ENCODE measurements at places on chromosomes 1 and 21.

- no peak for DNase-seq
Observed at GRCh38 chr1:19036041-19036812, 79.8 kb upstream of the IFFO2 start.

DNA sequence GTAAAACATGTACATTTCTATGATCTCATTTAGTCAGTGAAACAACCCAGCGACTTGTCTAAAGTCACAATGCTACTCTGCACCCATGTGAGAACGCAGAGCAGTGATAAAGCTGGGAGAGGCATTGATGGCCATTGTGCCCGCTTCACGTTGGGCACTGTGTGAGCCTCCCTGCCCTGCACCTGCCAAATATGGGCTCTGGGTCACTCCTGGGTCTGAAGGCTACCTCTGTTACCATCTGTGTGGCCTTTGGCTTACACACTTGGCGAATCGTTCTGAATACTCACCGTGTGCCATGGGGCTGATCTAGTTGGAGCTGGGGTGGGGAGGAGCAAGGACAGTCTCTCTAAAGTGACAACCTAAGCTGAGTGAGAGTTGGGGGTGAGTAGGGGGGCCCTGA, 29.9 kb downstream of the PCSK9 start:
- no peak for DNase-seq

DNA sequence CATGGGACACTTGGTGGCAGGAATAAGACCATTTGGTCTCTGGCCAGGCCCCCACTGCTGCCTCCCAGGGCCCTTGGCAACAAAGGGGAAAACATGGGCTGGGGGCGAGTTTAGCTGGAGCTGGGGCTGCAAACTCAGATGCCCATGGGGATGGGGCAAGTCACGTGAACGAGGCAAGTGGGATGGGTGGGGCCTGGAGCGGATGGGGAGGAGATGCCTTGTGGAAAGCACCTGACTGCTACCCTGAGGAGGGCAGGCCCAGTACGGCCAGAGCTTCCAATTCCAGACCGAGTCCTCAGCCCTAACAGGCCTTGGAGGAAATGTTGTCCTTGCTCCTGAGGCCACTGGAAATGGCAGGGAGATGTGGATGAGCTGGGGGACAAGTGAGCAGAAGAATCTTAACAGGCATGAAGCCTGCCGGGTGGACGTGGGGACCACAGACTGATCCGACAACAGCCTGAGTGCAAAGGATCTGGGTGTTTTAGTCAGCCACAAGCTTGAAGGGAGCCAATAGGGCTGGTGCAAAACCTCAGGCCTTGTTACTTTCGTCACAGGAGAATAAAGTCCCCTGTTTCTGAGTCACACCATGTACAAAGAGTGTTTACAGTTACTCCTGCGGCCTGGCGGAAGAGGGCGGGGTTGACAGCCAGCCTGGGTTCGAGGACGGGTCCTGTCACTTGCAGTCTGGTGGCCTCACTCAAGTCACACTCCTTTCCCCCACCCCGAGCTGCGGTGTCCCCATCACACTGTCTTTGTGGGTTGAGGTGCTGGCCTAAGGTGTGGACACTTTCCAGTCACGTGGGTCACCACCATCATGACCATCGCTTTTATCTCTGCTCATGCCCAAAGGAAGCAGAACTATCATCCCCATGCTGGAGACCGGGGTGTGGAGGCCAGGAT, 19.1 kb downstream of the RUNX3 start:
- DNase-seq: peak; percentile 83

GRCh38 chr1:7893529-7894180, 40.8 kb upstream of the UTS2 start:
- no peak for DNase-seq

DNA sequence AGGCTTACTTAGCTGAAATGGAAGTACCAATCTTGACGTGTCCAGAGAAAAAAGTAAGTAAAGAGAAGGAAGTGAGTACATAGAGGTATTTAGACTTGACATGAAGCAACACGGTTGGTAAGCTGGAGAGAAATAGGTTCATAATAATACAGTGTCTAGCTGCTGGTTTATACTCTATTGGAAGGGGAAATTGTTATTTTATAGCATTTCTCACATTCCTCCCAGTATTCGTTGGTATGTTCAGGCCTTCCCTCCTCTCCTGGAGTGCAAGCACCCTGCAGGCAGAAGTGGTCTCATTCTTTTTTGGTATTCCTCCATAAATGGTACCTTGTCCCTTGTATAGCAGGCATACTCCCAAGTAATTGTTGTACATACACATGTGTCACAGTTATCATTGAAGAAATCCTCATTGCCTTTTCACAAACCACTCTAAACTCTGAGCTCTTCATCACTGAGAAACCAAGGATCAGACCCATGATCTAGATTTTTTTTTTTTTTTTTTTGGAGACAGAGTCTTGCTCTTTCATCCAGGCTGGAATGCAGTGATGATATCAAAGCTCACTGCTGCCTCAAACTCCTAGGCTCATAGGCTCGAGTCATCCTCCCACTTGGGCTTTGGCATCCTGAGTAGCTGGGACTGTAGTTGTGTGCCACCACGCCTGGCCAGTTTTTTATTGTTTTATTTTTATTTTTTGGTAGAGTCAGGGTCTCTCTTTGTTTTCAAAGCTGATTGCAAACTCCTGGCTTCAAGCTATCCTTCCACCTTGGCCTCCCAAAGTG, 9.8 kb upstream of the IPO9 start:
- DNase-seq: no peak

GRCh38 chr21:39373634-39374033, 24.7 kb upstream of the HMGN1 start:
- DNase-seq: no peak

DNA sequence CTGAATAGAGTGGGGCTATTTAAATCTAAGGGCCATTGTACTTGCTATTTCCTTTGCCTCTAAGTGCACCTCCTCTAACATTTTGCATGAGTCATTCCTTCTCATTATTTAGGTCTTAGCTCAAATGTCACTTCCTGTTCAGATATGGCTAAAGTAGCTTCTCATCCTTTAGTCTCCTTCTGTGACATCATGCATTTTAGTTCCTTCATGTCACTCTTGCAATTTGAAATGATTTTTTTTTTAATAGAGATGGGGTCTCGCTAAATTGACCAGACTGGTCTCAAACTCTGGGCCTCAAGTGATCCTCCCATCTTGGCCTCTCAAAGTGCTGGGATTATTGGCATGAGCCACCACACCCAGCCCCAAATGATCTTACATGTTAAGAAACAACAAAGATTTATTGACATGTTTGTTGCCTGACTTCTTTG, 6.6 kb downstream of the TBX19 start:
- no peak for DNase-seq

GRCh38 chr21:37582590-37582989, 216.0 kb downstream of the DYRK1A start:
- no peak for DNase-seq

DNA sequence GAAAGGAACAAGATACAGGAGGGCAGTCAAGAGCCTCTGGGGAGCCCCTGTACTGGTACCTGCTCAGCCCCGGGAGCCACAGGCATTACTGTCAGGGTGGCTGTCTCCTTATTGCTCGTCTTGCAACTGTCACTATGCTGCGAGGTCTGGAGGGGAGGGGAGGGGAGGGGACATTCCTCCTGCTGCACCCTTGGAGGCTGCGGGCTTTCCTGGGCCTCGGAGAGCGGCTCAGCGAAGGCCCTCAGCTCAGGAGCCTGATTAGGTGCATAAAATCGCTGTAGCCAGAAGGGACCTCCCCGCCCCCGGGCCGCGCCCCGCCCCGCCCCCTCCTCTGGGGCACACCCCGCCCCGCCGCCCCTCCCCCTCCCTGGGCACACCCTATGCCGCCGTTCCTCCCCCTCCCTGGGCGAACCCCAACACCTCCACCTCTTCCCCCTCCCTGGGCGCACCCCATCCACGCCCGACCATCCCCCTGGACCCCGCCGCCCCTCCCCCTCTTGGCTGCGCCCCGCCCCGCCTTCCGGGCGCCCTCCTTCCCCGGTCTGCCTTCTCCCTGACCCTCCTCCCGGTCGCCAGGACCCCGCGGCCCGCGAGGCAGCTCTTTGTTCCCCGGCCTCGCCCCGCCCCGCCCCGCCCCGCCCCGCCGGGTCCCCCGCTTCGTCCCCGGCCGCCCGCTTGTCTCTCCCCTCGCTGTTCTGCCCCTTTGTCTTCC, 35.5 kb downstream of the CACHD1 start:
- DNase-seq: no peak

- DNase-seq: no peak
Observed at GRCh38 chr21:45874716-45875415, 106.7 kb upstream of the COL6A1 start.

DNA sequence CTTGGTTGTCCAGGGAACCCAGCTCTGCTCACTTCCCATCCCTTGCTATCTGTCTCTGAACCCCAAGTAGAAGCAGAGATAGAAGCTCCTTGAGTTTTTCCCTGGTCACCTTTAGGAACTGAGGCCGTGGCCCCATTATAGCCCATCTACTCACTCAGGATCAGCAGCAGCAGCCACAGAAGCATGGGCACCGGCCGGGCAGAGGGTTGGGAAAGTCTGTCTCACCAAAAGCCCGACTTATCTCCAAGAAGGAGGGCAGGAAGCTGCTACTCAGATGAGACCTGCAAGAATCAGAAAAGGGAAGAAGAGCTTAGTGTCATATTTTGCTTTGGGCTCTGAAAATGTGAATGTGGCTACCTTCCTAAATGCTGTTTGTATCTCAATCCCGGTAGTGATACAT, 264 bp downstream of the FCRL3 start:
- DNase-seq: no peak

GRCh38 chr1:115811140-115811828, 29.6 kb downstream of the NHLH2 start:
- DNase-seq: no peak

- no peak for DNase-seq
Observed at GRCh38 chr1:1594602-1595260, 5.2 kb downstream of the FNDC10 start.

DNA sequence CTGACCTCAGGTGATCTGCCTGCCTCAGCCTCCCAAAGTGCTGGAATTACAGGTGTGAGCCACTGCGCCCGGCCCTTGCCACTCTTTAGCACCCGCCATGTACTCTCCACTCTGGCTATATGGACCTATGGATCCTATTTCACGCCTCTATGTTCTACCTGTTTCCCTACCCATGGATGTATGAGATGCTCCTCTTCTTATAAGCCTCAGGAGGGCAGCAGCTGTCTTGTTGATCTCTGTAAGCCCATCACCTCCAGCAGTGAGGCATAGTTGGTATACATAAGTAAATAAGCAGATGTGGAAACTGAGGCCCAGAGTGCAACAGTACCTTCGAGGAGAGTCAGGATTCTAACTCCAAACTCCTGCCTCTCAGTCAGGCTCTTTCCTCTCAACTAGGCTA, 24.7 kb upstream of the ARTN start:
- no peak for DNase-seq

- no peak for DNase-seq
Observed at GRCh38 chr1:200258447-200259375, 151.1 kb downstream of the ZNF281 start.

DNA sequence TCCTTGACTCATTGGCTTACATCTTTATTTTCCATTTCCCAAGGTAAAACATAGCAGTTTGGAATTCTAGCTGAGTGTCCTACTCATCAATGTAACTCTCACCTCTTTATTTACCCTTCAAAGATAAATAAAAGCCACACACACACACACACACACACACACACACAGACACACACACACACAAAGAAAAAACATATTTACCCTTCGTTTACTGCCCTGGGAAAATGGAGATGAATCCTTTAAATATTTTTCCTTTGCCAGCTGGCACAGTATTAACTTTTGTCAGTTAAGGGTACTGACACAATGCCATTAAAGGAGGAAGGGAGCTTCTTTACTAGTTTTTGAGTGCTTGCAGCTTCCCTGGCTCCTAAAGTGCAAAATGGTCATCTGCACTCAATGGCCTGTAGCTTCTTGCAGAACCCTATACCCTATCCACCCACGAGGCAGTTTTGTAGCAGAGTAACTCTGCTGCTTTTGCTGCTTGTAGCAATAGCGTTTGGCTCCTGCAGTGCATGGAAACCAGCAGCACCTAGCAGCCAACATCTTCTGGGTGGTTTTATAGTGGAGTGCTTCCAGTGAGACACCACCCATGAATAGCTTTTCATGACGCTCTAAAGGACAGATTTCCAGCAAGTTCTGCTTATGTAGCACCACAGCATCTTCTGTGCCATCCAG, 103.7 kb downstream of the HS2ST1 start:
- no peak for DNase-seq

DNA sequence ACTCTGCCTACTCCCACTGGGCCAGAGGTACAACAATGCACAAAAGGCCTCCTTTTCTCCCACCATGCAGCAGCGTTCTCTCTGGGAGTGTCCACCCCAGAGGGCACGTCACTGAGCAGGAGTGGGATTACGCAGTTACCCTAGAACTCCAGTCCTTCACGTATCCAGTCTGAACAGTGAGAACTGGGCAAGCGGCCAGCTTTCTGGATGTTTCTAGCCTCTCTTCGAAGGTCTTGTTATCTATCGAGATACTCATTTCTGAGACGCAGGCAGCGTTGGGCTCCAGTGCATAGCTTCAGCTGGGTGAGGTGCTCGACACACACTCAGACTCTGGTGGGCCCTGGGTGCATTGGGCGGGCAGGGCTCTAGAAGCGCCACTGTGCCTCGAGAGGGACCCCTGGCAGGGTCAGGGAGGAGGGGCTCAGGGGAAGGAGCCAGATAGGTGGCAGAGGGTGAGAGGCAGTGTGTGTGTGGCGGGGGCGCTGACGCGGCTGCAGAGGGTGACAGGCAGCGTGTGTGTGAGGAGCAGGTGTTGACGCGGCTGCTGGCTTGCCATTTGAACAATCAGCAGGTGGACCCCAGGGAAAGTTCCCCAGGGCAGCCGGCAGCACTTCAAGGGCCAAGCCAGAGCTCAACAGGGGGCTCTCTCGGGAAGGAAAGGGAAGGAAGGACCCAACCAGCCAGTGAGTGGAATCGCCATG, 27.9 kb downstream of the PRDM15 start:
- DNase-seq: no peak

DNA sequence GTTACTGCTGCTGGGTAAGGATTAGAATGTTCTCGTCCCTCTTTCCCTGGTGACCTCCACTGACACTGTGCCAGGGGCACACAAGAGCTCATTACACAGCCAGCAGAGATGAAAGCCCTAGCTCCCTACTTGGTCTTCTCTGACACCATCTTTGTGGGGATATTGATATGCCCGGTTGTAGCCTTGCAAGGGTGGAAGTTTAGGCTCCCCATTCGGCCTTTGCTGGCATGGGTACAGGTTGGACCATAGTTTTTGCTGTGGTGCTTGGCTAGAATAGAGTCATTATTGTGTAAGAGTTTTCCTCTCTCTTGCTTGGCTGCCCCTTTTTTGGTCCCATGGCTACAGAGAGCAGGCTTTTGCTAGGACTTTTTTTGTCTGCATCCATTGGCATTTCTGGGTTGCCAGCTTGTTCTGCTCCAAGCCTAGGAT, 12.3 kb downstream of the RAB4A start:
- no peak for DNase-seq

DNA sequence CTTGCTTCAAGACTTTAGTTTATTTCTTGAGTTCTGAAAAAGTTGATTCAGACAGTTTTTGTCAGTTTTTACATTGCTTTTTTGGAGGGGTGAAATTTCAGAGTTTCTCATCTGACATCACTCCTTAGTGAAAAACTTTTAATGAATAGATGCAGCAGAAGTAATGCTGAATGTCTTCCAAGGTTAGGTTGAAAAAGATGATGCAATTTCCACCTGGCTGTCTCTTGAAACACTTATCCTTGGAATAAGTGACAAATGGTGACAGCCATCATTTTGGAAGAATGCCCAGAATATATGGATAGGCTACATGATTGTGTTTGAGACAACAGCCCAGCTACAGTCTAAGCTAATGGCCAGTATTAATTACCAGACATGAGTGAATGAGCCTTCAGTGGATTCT, 140.8 kb downstream of the ZNF644 start:
- no peak for DNase-seq
